ENCODE measurements at places on chromosomes 7 and 10.

DNA sequence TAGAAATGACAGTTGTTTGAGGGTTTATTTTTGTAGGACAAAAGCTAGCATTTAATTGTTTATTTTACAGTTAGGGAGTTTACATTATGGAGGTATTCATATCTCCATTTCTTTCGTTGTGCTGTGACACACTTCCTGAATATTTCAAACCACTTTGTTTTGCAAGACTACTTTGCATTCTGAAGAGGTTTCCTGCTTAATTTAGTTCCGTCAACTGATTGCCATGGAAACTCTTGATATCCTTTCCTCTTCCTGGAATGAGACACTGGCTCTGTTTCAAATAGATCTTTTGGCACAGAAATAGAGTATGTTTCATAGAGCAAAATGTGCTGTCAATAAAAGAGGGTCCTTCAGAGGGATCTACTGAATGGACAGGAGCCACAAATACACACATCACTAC is 159.5 kb upstream of the AGR3 start:
- DNase-seq: no peak

GRCh38 chr10:63720072-63720537 is 198.9 kb downstream of the REEP3 start:
- DNase-seq: peak; percentile 38

- no peak for DNase-seq
Observed at GRCh38 chr10:112768121-112768520, 181.9 kb upstream of the TCF7L2 start.

- no peak for DNase-seq
Observed at GRCh38 chr7:66178258-66178657, 26.9 kb upstream of the TPST1 start.

All from activated T-cell treated with anti-CD3 and anti-CD28 coated beads for 24 hours (primary cell).